ENCODE measurements at places on chromosomes 2 and 18. TPM values are rescaled to one million over a fixed set of nuclear protein-coding genes. Genes with fewer than 3 reads are reported as not detected.

- no peak for DNase-seq
- H3K4me1 ChIP-seq: no peaks in the 10 kb centered on the region
- H3K4me3 ChIP-seq: no peak overlapping the region
- no peaks in the 10 kb centered on the region for H3K36me3 ChIP-seq
- peaks cover 100% of the 10 kb centered on the region for H3K27me3 ChIP-seq
Measured at GRCh38 chr2:176146645-176147044, 4.7 kb upstream of the HOXD4 start.

Gene ASPRV1
- 1.7 TPM for total RNA-seq

Gene SH3RF3
- 0.84 TPM for total RNA-seq

GRCh38 chr2:176488431-176488830 is 219.2 kb downstream of the MTX2 start:
- H3K4me3 ChIP-seq: no peak overlapping the region
- H3K27ac ChIP-seq: no peak overlapping the region
- peaks cover 15% of the 10 kb centered on the region for H3K27me3 ChIP-seq
- no peaks in the 10 kb centered on the region for H3K4me1 ChIP-seq
- DNase-seq: no peak

DNA sequence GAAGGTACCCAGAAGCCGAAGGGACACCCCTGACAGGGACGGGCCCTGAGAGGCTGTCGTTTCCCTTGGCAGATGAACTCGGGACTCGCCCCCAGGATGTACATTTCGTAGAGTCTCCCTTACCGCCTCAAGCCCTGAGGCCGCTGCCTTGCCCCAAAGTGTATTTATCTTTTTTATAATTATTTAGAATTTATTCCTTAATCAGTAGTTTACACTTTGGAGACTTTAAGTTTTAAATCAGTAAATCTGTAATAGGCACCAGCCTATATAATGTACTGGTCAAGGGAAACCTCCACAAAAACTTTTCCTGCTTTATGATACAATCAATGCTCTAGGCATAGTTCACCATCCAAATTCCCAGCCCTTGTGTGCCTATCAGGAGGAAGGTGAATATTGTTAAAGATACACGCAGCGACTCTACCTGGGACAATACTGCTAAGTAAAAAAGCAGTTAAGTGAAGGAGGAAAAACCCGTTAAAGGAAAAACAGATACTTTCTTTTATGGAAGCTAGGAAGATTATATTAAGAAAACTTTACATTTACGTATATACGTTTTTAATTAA is 848 bp downstream of the VRK2 start:
- DNase-seq: no peak
- peaks cover 3% of the 10 kb centered on the region for H3K36me3 ChIP-seq
- H3K4me3 ChIP-seq: peak overlapping the region; percentile 90
- H3K27ac ChIP-seq: peak overlapping the region; percentile 84
- peaks cover 30% of the 10 kb centered on the region for H3K4me1 ChIP-seq
- no peaks in the 10 kb centered on the region for H3K27me3 ChIP-seq

Gene OTOF
- total RNA-seq: 0.19 TPM

Gene MALL
- 0.79 TPM for total RNA-seq
